ENCODE measurements at places on chromosomes 7 and 10. TPM values are rescaled to one million over a fixed set of nuclear protein-coding genes. Genes with fewer than 3 reads are reported as not detected.

The GARIN1A gene
- total RNA-seq = 2.8 TPM

The PRTFDC1 gene
- 5.9 TPM for total RNA-seq

The CYP3A7 gene
- total RNA-seq = not detected

The STAG3 gene
- total RNA-seq = 1.2 TPM

The SPAM1 gene
- not detected for total RNA-seq

The IL15RA gene
- 0.56 TPM for total RNA-seq

The CCL24 gene
- total RNA-seq = not detected

The FAM25C gene
- not detected for total RNA-seq

The TET1 gene
- total RNA-seq = 9.9 TPM

GRCh38 chr10:132611986-132612385 lies 74.4 kb downstream of the INPP5A start:
- H3K36me3 ChIP-seq = peaks cover 4% of the 10 kb centered on the region
- H3K4me3 ChIP-seq = no peak overlapping the region
- peaks cover 13% of the 10 kb centered on the region for H3K4me1 ChIP-seq
- no peak for DNase-seq
- H3K27me3 ChIP-seq = no peaks in the 10 kb centered on the region
- H3K27ac ChIP-seq = no peak overlapping the region

- H3K4me3 ChIP-seq = no peak overlapping the region
- H3K27ac ChIP-seq = no peak overlapping the region
- H3K27me3 ChIP-seq = no peaks in the 10 kb centered on the region
- no peaks in the 10 kb centered on the region for H3K36me3 ChIP-seq
- DNase-seq = no peak
- H3K4me1 ChIP-seq = no peaks in the 10 kb centered on the region
Observed at GRCh38 chr10:52871191-52871843, 98.7 kb upstream of the MBL2 start.

DNA sequence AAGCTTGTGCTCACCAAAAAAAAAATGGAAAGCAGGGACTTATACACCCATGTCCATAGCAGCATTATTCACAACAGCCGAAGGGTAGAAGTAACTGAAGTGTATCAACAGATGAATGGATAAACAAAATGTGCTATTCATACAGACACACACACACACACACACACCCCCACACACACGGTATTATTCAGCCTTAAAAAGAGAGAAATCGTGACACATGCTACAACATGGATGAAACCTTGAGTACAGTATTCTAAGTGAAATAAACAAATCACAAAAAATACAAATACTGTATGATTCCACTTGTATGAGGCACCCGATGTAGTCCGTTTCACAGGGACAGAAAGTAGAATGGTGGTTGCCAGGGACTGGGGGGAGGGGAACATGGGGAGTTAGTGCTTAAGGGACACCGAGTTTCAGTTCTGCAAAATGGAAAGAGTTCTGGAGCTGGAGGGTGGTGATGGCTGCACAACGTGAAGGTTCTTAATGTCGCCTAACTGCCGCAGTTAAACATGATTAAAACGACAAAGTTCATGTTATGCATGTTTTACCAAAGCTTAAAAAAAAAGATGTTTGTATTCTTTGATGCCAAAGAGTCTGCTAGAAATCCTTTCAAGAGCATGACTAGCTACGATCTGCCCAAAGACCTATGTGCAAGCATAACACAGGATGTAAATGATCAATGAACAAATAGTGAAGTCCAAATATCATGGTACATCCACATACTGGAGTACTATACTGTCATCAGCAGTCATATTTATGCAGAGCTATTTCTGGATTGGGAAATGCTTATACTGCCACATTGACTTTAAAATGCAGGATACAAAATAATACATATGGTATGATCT lies 7.2 kb downstream of the TNS3 start:
- H3K4me1 ChIP-seq = peaks cover 96% of the 10 kb centered on the region
- peak overlapping the region; percentile 49 for H3K4me3 ChIP-seq
- peak overlapping the region; percentile 99 for H3K27ac ChIP-seq
- no peaks in the 10 kb centered on the region for H3K27me3 ChIP-seq

DNA sequence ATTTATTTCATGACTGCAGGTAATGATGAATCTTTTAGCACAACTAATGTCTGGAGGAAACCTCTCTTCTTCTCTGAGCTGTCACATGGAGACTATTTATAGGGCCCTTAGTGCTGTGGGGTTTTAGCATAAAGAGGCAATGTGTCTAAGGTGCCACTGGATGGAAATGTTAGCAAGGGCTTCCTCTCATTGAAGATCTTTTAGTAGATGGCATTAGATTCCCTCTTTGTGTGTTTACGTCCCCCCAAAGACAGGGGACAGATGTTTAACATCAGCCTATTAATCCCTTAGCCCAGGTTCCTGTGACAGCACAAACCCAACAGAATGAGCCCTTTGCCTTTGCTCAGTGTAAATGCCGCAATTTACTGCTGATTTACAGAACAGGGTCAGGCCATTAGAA lies 208.6 kb downstream of the SKAP2 start:
- no peak overlapping the region for H3K4me3 ChIP-seq
- H3K36me3 ChIP-seq = no peaks in the 10 kb centered on the region
- H3K27me3 ChIP-seq = peaks cover 52% of the 10 kb centered on the region
- H3K27ac ChIP-seq = no peak overlapping the region

DNA sequence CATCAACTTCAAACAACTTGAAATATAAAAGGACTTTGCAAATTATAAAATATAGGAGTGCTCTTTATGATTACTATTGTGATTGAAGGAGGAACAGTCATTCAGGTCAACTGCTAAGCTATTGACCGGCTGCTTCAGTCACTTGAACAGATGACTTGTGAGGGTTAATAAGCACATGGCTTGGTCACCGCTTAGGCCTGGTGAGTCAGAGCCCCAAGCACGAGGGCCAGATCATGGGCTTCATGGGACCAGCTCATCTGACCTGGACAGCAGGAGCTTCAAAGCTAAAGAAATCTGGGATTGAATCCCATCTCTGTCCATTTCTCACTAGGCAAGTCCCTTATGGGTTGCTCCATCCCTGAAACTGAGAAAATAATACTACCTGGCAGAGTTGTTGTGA lies 60.4 kb upstream of the ADO start:
- no peaks in the 10 kb centered on the region for H3K4me1 ChIP-seq
- no peaks in the 10 kb centered on the region for H3K27me3 ChIP-seq
- H3K36me3 ChIP-seq = no peaks in the 10 kb centered on the region
- no peak for DNase-seq

GRCh38 chr10:74337330-74338016 lies 186.5 kb downstream of the ADK start:
- no peak for DNase-seq
- H3K27me3 ChIP-seq = no peaks in the 10 kb centered on the region
- peaks cover 1% of the 10 kb centered on the region for H3K36me3 ChIP-seq

GRCh38 chr10:88115407-88115806 lies 252.0 kb downstream of the PTEN start:
- H3K27ac ChIP-seq = no peak overlapping the region
- H3K4me1 ChIP-seq = peaks cover 2% of the 10 kb centered on the region
- H3K27me3 ChIP-seq = no peaks in the 10 kb centered on the region
- no peaks in the 10 kb centered on the region for H3K36me3 ChIP-seq
- no peak for DNase-seq

- DNase-seq = no peak
- H3K4me3 ChIP-seq = no peak overlapping the region
Observed at GRCh38 chr10:88090568-88091214, 227.3 kb downstream of the PTEN start.

- no peak overlapping the region for H3K27ac ChIP-seq
- H3K27me3 ChIP-seq = peaks cover 5% of the 10 kb centered on the region
- no peaks in the 10 kb centered on the region for H3K36me3 ChIP-seq
- DNase-seq = no peak
Observed at GRCh38 chr7:151992375-151992774, 33.1 kb upstream of the GALNT11 start.

DNA sequence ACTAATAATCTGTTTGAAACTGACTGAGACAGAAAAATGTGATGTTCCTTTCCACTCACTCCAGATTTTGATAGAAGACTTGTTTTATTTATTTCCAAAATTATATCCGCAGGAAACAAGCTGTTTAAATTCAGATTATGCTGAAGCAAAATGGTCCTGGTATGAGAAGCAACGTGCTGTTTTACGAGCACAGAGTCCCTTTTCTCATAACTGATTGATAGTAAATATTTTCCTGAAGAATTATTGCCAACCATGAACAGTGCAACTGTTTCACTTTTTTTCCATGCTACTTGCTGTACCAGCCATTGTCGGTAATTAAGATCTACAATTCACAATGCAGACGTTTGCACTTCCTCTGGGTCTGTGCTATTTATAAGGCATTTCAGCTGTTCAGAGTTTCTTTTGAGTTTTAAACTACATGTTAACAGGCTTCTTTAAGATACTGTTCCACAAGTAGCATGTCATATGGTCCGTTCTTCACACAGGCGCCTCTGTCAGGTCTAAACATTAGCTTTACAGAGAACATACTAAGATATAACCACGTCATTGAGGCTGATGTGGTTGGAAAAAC lies 103.8 kb downstream of the POLL start:
- H3K36me3 ChIP-seq = peaks cover 5% of the 10 kb centered on the region
- H3K4me1 ChIP-seq = no peaks in the 10 kb centered on the region

GRCh38 chr7:49695971-49696370 lies 77.5 kb upstream of the VWC2 start:
- no peaks in the 10 kb centered on the region for H3K4me1 ChIP-seq
- no peak overlapping the region for H3K4me3 ChIP-seq
- no peaks in the 10 kb centered on the region for H3K36me3 ChIP-seq
- H3K27me3 ChIP-seq = peaks cover 4% of the 10 kb centered on the region

GRCh38 chr7:70239918-70240317 lies 641.6 kb downstream of the AUTS2 start:
- peaks cover 10% of the 10 kb centered on the region for H3K4me1 ChIP-seq
- no peak overlapping the region for H3K27ac ChIP-seq
- H3K27me3 ChIP-seq = no peaks in the 10 kb centered on the region
- H3K36me3 ChIP-seq = no peaks in the 10 kb centered on the region

GRCh38 chr10:33899578-33900531 lies 565.4 kb upstream of the NRP1 start:
- no peaks in the 10 kb centered on the region for H3K27me3 ChIP-seq
- no peak overlapping the region for H3K4me3 ChIP-seq
- peak overlapping the region; percentile 83 for H3K27ac ChIP-seq
- peaks cover 41% of the 10 kb centered on the region for H3K4me1 ChIP-seq

DNA sequence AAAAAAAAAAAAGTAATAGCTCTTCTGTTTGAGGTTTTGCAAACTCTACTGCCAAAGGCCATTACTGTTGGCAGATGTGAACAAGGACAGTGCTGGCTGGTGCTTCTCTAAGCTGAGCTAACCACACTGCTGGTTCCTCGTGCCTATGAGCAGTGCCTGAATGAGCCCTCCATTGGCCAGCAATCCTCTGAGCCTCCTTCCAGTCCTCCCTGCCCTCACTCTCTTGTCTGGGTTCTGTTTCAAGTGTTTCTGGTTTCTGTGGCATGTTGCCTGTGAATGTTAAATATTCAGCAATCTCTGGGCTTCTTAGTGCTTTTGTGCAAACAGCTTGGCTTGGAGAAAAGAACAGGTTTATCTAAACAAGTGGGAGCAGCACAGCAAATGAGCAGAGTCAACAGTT lies 161.3 kb upstream of the AUTS2 start:
- no peak overlapping the region for H3K27ac ChIP-seq
- peaks cover 2% of the 10 kb centered on the region for H3K36me3 ChIP-seq
- H3K4me1 ChIP-seq = no peaks in the 10 kb centered on the region

- no peaks in the 10 kb centered on the region for H3K27me3 ChIP-seq
- DNase-seq = no peak
- no peaks in the 10 kb centered on the region for H3K4me1 ChIP-seq
- no peaks in the 10 kb centered on the region for H3K36me3 ChIP-seq
Observed at GRCh38 chr7:112715525-112715924, 74.7 kb downstream of the TMEM168 start.

- no peak for DNase-seq
- H3K4me1 ChIP-seq = peaks cover 40% of the 10 kb centered on the region
- H3K36me3 ChIP-seq = no peaks in the 10 kb centered on the region
- no peak overlapping the region for H3K4me3 ChIP-seq
Observed at GRCh38 chr10:62437696-62438095, 63.5 kb downstream of the ZNF365 start.

DNA sequence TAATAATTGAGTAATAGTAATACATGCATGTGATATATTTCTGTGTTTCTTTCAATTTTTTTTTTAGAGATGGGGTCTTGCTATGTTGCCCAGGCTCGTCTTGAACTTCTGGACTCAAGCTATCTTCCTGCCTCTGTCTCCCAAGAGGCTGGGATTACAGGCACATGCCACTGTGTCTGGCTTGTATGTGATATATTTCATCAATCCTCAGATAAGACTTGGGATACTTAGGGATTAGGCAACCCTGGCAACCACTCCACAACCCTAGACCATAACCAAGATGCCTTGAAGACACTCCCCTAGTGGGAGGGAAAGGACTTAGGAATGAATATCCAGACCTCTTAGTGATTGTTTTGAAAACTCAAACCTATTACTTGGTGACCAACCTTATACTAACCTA lies 154.8 kb downstream of the CCDC3 start:
- no peaks in the 10 kb centered on the region for H3K27me3 ChIP-seq
- no peak overlapping the region for H3K27ac ChIP-seq
- DNase-seq = no peak
- H3K4me1 ChIP-seq = peaks cover 50% of the 10 kb centered on the region
- H3K36me3 ChIP-seq = no peaks in the 10 kb centered on the region

DNA sequence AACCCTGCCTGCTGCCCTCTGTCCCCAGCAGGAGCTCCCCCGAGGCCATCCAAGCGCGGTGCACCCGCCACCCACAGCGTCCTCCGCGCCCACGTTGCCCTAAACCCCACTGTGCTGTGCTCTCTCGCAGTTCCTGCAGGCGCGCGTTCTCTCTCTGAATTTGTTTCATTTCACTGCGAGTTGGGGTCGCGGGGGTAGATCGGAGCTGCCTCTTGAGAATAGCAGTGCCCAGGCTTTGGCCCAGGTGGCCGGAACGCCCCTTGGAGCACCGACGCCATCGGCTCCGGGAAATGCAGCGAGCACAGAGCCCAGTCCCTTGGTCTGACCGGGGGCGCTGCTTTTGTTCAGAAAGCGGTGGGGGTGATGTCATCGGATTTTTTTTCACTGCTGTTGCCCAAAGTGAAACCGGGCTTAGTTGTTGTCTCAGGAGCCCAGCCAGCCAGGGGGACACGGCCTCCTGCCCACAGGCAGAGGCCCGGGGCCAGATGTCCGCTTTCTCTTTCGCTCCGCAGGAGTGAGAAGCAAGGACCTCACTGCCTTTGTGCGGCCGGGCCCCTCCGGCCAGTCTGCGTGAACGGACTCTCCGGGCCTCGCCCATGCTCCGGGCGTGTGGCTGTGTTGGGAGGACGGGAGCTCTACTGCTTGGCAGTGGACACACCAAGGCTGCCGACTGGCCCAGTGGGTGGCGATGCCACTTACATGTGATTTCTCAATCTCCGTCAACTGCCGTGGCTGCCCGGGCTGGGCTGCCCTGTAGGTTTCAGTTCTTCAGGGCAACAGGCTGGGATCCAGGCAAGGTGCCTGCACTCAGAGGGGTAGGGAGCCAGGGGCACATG lies 43.1 kb downstream of the FOXK1 start:
- H3K27ac ChIP-seq = peak overlapping the region; percentile 99
- H3K4me3 ChIP-seq = peak overlapping the region; percentile 85
- peaks cover 75% of the 10 kb centered on the region for H3K4me1 ChIP-seq
- peaks cover 6% of the 10 kb centered on the region for H3K36me3 ChIP-seq
